Heart left ventricle (tissue), 16 donors: ENCODE measurements at places on chromosomes 12 and 14. TPM values are rescaled to one million over a fixed set of nuclear protein-coding genes. Genes with fewer than 3 reads are reported as not detected.
A peak's percentile ranks its signal among the peaks of the same experiment; 100 is the strongest.

DNA sequence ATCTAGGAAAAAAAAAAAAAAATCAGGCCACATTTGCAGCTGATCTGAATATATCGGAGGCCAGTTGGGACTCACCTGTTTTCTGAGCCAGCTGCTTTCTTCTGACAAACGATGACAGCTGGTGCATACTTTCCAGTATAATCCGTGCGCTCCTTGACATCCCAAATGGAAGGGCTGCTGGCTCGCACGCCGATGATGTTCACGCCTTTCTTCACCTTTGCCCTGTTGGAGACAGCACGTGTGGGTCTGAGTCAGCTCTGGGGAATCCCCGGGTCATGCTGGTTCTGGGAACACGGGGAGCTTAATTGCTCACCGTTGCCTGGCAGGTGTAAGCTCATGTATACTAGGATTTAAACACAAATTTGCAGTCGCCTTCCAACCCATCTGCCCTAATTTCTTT is 372.8 kb downstream of the TMEM132D start:
- no peaks in the 10 kb centered on the region for H3K27me3 ChIP-seq
- no peak overlapping the region for H3K27ac ChIP-seq
- no peaks in the 10 kb centered on the region for H3K36me3 ChIP-seq
- no peak overlapping the region for H3K4me3 ChIP-seq
- no peaks in the 10 kb centered on the region for H3K4me1 ChIP-seq

DNA sequence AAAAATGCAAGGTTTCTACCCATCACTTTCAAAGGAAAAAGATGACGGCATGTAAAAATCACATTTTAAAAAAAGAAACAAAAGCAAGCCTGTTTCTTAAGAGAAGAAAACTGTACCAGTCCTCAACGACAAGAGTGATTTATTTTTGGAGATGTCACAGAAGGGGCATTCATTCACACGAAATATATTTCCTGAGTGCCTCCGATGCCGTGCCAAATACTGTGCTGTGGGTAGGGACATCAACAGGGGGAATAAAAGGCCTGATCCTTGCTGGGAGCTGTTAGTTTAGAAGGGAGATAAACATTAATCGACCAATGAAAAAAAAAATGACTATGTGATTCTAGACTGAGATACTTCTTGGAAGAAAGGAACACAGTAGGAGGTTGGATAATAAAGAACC is 297.5 kb upstream of the SOX5 start:
- H3K27me3 ChIP-seq: no peaks in the 10 kb centered on the region
- no peak for DNase-seq
- no peaks in the 10 kb centered on the region for H3K4me1 ChIP-seq

DNA sequence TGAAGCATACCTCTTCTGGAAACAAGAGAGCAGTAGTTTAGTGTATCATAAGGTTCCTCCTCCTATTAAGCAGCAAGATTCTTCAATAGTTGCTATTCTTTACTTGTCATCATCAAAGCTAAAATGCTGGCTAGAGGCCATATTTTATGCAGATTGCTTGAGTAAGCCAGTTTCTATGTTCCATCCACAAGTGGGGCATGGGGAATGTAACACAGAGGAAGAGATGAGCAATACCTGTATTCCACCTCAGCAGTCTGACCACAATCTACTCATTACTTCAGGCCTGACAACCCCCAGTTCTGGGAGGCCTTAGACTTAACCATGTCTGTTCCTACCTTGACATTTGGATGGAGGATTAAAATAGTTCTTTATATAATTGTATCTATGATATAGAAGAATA is 423.6 kb downstream of the BTG1 start:
- H3K27ac ChIP-seq: no peak overlapping the region
- H3K4me3 ChIP-seq: no peak overlapping the region
- no peaks in the 10 kb centered on the region for H3K36me3 ChIP-seq

DNA sequence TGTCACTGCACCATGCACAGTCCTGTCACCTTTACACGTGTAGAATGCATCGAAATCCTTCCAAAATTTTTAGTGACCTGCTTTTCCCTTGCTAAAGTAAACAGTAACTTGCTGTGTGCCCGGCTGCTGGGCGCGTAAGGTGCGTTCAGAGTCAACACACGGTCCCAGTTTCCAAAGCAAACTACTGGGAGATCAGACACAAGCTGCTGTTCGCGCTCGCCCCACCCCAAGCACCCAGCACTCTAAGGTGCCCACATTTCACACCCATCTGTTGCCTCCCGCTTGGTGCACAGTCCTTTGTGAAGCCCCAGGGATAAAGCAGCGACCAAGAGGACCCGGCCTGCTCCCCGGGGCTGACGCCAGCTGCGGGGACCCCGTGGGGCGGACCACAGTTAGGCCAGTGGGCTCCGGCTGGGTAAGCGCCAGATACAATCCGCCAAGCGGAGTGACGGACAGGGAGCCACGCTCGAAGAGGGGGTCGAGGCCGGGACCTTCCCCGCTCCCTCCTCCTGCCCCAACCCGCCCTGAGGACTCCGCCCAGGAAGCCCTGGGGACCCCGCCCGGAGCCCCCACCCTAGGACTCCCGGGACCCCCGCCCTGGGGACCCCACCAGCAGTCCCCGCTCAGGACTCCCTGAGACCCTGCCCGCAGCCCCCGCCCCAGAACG is 633 bp downstream of the STX2 start:
- peak overlapping the region; percentile 70 for H3K27ac ChIP-seq
- H3K4me1 ChIP-seq: peaks cover 14% of the 10 kb centered on the region
- no peaks in the 10 kb centered on the region for H3K36me3 ChIP-seq
- peak; percentile 78 for DNase-seq

GRCh38 chr12:68469113-68469512 is 137.0 kb upstream of the MDM1 start:
- H3K27ac ChIP-seq: no peak overlapping the region
- no peak for DNase-seq
- no peak overlapping the region for H3K4me3 ChIP-seq

- peaks cover 79% of the 10 kb centered on the region for H3K36me3 ChIP-seq
- H3K27ac ChIP-seq: no peak overlapping the region
- no peak overlapping the region for H3K4me3 ChIP-seq
- H3K4me1 ChIP-seq: no peaks in the 10 kb centered on the region
- no peak for DNase-seq
Measured at GRCh38 chr14:45120096-45120495, 14.2 kb downstream of the FKBP3 start.

- no peak overlapping the region for H3K27ac ChIP-seq
- H3K4me3 ChIP-seq: no peak overlapping the region
- no peaks in the 10 kb centered on the region for H3K36me3 ChIP-seq
- no peak for DNase-seq
- no peaks in the 10 kb centered on the region for H3K27me3 ChIP-seq
- no peaks in the 10 kb centered on the region for H3K4me1 ChIP-seq
Measured at GRCh38 chr12:84648425-84648824, 264.2 kb downstream of the SLC6A15 start.

- no peaks in the 10 kb centered on the region for H3K27me3 ChIP-seq
- H3K27ac ChIP-seq: no peak overlapping the region
Measured at GRCh38 chr12:42407306-42407705, 81.3 kb downstream of the PPHLN1 start.

Gene PLD4
- 0.25 TPM for total RNA-seq

Gene SAMD4A
- total RNA-seq: 111 TPM
